GM19239 (cell line): ENCODE measurements at places on chromosomes 5 and 9.
A peak's percentile ranks its signal among the peaks of the same experiment; 100 is the strongest.

DNA sequence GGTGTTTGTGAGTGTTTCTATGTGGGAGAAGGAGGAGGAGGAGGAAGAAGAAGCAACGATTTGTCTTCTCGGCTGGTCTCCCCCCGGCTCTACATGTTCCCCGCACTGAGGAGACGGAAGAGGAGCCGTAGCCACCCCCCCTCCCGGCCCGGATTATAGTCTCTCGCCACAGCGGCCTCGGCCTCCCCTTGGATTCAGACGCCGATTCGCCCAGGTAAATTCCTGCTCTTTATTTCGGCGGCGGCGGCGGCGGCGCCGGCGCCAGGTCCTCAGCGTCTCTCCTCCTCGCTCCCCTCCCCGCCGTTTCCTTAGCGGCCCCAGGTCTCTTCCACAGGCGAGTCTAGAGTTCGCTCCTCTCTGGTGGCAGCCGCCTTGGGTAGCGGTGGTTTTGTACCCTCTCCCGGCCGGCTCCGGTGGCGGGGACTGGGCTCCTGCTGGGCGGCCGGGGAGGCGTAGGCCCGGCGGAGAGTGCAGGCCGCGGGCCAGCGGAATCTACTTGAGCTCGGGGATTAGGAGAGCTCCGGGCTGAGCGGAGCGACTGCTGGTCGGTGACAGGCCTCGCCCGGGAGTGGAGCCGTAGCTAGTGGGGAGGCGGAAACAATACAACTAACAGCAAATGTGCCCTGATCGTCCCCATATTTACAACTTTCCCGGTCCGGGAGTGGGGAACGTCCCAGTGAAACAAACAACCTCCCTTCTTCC, 547 bp downstream of the NIPBL start:
- no peak for DNase-seq

DNA sequence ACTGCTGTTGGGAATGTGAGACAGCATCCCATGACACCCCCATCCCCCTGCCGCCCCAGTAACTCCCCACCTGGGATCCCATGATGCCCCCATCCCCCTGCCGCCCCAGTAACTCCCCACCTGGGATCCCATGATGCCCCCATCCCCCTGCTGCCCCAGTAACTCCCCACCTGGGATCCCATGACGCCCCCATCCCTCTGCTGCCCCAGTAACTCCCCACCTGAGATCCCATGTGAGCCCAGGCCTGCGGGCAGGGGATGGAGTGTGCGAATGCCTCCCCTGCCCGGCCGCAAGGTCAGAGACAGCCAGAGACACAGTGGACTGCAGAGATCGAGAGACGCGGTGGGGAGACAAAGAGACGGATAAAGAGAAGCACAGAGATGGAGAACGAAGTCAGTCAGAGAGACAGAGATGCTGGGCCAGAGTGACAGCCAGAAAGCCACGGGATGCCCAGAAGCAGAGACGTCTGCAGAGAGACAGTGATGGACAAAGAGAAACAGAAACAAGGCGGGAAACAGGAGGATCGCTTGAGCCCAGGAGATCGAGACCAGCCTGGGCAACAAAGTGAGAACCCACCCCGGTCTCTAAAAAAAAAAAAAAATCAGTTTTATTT, 992 bp downstream of the SH2D3C start:
- no peak for DNase-seq

DNA sequence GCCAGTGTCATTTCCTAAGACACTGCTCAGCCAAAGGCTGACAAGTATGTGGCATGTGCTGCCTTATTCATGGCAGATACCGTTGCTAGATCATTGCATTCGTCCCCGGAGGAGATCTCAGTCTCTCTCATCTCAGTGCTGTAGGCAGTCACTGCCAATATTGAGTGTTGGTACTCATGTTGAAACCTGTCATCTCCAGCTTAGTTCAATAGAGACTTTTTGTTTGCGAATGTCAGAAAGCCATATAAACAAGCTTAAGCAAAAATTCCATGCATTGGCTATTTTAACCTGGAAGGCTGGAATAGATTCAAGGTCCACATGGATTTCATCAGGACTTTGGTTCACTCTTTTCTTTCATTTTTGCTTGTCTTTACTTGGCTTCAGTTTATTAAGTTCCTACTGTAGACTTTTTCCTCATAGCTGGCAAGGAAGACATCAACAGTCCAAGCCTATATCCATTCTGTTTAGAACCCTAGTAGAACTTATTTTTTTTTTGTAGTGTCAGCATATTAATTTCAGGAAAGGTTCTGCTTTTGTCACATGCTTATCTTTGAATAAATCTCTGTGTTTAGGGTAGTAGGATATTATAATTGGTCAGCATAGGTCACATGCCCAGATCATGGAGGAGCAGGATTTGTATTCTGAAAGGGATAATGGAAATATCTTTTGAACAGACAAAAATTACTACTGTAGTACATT, 66.8 kb downstream of the FCHO2 start:
- no peak for DNase-seq

DNA sequence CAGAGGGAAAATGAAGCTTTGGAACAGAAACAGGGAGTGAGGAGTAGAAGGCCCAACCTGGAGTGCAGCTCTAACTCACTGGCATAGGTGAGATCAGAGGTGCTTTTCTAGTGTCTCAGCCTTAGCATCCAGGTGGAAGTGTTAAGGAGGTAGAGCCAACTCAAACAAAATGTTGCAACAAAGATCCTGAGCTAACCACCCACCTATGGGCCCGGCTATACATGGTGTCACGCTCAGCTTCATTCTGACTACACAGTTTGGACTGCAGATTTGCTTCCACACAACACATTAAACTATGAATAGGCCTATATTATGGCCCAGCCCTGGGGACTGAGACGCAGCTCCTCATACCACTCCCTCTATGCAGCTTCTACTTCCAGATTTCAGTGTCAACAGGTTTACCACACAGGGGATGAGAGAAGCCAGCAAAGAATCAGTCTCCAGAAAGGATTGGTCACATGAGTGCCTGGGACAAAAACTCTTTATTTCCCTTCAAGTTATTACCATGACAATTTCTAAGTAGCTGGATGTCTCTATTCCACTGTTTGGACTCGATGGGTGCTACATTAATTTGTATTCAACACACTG, 9.0 kb downstream of the C5orf63 start:
- no peak for DNase-seq

DNA sequence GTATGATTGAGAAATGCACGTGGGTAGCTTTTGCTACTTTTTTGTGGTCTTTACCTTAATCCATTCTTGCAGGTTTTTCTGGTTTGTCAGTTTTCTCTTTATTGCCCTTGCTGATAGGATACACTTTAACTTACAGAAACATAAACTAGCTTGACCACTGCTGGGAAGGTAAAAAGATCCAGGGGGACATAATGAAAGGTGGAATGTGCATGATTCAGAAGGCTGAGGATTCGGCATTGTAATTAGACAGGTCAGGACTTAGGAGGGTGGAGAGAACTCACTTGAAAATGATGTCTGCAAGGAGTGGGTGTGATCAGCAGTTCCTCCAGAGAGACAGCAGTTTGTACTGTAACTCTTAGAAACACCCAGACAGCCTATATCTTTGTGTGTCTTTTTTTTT, 19.8 kb upstream of the TXNDC8 start:
- DNase-seq: no peak

- no peak for DNase-seq
These were observed 99.6 kb downstream of the NMUR2 start for GRCh38 chr5:152305525-152305924.

DNA sequence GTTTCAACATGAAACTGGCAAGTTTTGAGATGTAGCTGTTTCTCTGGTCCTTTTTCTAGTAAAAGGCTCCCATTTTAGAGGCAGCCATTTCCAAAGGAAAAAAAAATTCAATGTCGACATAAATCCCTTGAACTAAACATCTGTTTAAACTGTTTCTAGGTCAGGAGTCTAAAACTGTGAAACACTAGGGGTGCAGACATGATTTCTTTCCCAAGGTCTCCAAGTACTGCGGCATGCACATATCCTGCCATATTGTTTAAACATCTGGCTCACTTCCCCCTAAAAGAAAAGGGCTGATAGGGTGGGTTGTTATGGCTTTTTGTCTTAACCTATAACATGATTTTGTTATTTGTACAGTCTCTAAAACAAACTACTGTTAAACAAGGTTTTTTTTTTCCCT, 51.1 kb downstream of the NFIB start:
- DNase-seq: no peak

GRCh38 chr5:113050721-113051382, 74.3 kb downstream of the DCP2 start:
- no peak for DNase-seq

DNA sequence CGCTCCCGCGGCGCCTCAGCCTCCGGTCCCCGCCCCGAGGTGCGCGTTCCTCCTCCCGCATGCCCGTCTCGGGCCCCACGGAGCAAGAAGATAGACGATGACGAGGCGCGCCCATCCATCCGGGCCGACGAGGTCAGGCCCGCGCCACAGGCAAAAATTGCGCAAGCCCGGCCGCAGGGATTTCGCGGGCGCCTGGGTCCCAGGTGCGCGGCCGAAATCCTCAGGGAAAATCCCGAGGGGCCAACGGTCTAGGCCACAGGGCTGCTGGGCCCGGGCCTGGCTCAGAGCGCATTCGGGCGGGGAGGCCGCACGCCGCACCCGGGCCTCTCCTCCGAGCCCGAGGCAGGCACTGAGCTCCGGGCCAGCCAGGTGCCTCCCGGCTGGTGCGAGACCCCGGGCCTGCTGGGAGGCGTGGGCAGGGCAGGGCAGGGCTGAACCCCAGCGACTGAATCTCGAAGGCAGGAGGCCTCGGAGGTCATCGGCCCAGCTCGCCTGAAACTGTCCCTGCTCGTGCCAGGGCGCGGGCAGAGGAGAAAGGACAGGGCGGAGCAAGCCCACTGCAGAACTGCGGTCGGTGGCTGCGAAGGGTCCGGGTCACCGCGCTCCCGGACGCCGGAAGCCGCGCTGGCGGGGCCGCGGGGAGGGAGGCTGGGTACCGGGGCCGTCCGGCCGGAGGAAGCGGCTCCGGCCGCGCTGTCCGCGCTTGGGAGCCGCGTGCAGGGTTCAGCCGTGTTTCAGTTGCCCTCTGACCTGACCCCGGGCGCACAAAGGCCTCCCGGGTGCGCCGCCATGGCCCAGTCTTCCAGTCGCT, 66.8 kb downstream of the FOXD1 start:
- DNase-seq: no peak

DNA sequence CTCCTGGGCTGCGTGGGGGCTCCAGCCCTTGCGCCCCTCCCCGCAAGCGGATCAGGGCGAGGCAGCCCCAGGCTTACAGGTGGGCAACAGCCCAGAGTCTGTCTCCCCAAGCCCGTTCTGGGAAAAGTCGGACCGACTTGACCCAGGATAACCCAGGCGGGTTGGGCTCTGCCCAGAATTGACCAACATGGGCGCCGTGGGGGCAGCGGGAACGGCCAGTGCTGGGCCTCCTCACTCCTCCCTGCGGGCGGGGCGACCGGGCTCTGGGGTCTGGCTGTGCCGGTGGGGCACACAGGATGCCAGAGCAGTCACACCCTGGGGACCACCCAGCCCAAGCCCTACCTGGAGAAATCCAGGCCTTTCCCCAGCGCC, 15.3 kb upstream of the SYNPO start:
- DNase-seq: no peak

DNA sequence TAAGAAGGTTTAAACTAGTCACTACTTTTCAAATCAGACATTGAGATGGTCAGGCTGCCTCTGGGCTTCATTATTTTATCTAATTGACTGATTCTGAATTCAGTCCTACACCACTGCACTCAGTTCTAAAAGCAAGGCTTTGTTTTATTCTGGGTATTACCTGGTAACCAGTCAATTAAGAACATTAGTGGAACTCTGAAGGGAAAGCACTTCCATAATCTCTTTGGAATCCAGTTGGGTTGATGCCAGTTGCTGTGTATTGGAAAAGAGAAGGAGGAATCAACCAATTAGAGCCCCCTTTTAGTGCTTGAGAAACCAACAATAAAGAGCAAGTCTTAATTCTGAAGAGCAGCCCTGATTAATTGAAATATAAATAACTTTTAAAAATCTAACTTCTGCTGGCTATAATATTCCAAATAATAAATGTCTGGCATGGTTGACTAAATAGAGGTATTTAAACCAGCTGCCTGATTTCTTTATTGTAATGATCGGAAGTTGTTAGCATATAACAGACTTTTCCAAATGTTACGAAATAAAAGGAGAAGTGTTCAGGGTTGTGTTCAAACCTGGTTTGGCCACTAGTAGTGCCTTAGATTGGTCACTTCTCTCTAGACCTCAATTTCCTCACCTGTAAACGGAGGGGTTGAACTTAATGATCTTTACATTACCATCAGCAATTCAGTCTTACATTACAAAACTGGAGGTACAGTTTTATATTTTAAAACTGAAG, 32.0 kb downstream of the CPEB4 start:
- no peak for DNase-seq

DNA sequence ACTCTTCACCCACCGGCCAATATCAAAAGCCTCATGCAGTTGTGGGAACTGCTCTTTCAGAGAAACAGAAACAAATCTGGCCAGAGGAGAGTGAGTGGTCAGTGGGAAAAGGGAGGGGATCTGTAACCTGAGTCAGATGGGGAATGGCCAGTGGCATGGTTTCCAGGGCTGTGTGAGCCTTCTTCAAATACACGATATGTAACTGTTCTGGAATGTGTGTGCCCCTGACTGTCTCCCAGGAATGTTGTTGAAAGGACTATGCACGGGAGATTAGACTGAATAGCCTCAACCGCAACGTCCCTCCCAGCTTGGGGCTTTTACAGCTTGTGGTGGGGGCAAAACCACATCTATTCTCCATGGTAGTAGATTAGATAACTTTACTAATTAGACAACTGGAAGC, 60.8 kb downstream of the SH3TC2 start:
- no peak for DNase-seq

GRCh38 chr5:168123631-168124528, 167.6 kb upstream of the WWC1 start:
- DNase-seq: peak; percentile 19

GRCh38 chr5:41875121-41875520, 4.9 kb upstream of the OXCT1 start:
- no peak for DNase-seq

GRCh38 chr9:15935661-15936305, 382.9 kb downstream of the CCDC171 start:
- DNase-seq: no peak

DNA sequence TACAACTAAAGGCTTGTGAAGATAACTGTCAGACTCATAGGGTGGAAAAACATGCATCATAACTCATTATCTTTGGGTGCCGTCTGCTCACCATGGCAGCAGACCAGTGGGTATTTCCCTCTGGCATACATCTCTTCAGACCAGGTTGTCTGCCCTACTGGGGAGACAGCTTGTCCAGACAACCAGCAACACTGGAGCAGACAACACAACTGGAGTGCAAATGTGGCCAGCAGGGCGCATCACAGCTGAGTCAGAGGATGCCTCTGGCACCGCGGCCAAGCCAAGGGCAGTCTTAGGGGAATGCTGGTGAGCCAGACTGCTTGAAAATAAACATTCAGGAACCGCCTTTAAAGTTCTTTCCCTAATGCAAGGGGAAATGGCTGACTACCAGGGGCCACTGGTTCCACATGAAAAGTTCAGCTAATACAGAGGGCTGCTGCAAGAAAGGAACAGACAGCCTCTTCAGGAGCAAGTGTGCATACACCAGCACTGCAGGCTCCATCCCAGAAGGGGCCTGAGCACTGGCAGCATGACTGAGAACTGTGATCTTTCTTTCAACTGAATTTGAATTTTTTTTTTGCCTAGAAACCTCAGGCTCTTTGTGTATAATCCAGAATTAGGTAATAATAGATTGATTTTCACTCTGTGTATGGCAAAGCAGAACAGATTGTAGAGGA, 77.3 kb downstream of the MAMDC2 start:
- no peak for DNase-seq
